Activated T-helper 9 cell treated with anti-CD3 and anti-CD28 coated beads, Interleukin-2, amount 50 U/mL, for 16 hours (primary cell): ENCODE measurements at places on chromosomes 2 and 18.

- DNase-seq, result no peak
Observed at GRCh38 chr18:58635891-58636290, 7.0 kb upstream of the ALPK2 start.

- DNase-seq, result no peak
Observed at GRCh38 chr2:76281156-76281841, 570.6 kb upstream of the GCFC2 start.

DNA sequence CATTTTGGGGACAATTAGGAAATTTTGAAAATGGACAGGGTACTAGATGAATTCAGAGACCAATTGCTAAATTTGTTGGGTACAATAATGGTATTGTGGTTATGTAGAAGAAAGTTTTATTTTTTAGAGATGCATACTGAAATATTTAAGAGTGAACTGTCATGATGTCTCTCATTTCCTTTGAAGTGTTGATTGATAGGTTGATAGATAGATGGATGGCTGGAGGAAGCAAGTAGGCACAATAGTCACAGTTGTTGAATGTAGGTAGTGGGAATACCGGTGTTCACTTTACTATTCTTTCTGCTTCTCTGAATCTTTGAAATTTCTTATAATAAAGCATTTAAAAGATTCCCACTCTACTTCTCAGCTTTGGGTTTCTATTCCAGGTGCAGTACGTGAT is 151.7 kb upstream of the FOSL2 start:
- no peak for DNase-seq

- no peak for DNase-seq
Observed at GRCh38 chr2:20092901-20093235, 41.4 kb upstream of the LAPTM4A start.

DNA sequence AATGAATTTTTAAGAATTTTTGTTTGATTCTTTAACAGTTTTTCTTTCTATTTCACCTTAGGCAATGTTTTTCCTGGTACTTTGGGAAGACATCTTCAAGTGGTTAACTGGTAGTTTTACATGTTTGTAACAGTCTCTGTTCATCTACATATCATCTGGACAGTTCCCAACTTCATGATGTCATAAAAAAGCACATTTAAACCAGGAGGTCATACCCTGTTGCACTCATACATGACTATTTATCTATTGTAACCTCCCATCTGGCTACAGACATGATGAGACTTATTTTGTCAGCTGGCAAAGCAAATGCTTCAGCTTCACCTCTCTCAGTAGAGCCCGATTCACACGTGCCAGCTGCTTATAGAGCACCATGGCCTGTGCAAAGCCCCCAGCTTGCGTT is 99.8 kb upstream of the YPEL5 start:
- no peak for DNase-seq

GRCh38 chr2:200317975-200318374 is 11.5 kb downstream of the SPATS2L start:
- no peak for DNase-seq

GRCh38 chr18:79380816-79381806 is 14.6 kb upstream of the NFATC1 start:
- peak; percentile 59 for DNase-seq

DNA sequence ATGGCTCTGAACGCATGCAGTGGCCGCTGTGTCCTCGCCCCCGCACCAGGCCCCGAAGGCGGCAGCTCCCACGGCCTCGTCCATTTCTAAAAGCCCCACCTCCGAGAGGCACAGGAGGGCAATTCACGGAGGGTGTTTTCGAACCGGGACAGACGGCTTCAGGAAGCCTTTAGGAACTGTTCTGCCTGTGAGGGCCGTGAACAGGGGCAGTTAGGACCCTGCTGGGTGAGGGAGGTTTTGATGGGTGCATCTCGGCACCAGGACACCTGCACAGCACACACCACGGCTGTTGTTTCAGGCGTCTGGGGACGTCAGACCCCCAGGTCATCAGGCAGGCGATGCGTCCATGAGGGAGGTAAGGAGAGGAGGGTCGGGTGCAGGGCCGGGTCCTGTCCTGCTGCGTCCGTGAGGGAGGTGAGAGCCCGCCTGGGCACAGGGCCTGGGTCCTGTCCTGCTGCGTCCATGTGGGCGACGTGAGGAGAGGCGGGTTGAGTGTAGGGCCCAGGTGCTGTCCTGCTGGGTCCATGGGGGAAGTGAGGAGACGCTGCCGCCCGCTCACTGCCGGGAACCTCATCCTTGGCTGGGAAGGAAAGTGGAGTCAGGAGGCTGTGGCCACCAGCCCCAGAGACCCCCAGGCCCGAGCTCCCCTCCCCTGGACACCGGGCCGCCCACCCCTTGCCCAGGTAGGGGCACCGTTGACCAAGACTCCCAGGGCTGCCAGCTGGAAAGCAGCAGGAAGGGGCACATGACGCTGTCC is 25.5 kb upstream of the KCNG2 start:
- no peak for DNase-seq

DNA sequence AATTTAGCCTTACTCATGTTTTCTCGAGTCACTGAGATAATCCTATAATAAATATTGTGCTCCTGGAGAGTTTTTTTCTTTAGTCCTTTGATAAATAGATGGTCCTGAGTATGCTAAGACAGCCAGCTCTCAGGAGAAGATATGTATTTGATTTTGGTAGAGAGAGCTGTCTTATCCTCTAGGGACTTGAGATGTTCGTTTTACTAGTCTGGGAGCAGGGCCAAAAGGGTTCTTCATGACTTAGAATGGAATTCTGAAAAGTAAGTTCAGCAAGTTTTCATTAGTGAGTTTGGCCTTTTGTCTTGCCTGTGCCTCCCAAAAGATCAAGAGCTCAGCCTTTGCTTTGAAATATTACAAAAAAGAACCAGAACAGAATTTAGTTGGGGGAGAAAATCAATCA is 246.7 kb downstream of the BABAM2 start:
- DNase-seq, result no peak

DNA sequence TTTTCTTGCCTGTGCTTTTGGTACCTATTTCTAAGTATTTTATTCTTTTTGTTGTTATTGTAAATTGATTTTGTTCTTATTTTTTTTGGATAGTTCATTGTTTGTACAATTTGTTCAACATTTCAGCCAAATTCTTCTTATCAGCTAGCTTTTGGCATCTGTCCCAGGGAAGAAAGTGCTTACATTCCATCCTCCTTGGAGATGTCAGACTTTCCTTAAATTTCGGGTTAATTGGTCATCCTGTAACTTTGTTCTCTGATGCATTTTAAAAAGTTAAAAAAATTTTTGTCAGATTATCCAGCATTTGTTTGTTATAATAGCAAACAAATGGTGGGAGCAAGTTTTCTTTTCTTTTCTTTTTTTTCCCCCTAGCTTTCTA is 60.3 kb downstream of the PTH2R start:
- DNase-seq, result no peak

DNA sequence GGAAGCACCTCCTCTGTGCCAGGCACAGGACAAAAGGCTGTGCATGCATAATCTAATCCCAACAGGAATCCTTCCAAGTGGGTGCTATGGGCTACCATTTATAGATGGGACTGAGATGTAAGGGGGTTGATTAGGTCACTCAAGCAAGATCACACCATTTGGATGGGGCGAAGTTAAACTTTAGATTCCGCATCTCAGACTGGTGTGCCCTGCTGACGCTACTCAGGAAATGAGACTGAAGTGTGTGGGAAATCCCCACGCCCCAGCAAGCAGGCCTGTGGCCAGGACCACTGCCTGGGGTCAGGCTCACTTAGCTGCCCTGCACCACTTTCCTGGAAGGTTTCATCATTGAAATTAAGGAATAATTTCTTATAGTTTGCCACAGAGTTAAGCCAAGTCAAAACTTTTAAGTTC is 70.5 kb upstream of the PPP1CB start:
- DNase-seq, result peak; percentile 56

- no peak for DNase-seq
Observed at GRCh38 chr2:42601076-42601475, 32.6 kb downstream of the MTA3 start.

- DNase-seq, result no peak
Observed at GRCh38 chr18:79923896-79924585, 27.4 kb downstream of the SLC66A2 start.

DNA sequence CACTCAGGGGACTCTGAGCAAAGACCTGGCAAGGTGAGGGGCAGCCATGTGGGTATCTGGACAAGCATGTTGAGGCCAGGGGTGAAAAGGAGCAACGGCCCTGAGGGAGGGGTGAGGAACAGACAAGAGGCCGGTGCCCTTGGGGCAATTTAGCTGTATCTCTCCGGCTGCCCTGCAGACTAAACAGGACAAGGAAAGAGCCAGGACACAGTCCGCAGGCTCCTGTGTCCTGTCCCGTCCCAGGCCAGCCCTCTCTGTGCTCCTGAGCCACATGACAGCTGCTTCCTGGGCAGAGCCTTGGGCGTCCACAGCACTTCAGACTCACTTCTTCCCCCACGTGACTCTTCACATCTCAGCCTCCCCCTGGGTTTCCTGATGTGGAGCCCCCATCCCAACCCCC is 206.1 kb downstream of the KLHL29 start:
- no peak for DNase-seq

GRCh38 chr18:48798334-48799245 is 152.2 kb downstream of the SMAD7 start:
- no peak for DNase-seq

GRCh38 chr2:235606004-235606715 is 112.3 kb downstream of the AGAP1 start:
- no peak for DNase-seq

DNA sequence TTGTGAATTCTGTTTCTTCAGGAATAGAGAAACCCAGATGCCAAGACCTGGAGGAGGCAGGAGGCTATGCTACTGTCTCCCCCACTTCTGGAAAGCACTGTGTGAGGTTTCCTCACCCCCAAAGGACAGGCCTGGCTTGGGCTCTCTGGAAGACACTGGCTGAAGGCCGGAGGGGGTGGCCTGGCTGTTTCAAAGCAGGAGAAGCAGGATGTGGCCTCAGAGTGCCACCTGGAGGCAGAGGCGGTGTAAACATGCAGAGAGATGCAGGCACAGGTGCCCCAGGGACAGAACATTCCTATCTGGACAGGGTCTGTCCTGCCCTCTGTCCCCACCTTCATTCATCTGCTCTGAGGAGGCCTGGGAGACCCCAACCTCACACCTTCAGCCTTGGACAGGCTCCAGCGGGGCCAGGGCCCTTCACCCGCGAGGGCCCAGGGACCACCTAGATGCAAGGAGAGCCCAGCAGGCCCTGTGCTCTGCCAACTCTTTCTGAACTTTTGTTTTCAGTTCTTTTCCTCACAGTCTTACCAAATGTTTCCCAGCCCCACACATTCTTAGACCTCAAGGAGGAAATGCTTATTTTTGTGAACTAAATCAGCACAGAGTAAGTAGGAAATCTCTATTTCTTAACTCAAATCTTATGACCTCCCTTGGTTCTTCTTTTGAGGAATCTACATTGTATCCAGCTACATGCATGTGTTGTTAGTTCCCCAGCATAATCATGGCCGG is 79.2 kb downstream of the LONRF2 start:
- no peak for DNase-seq

DNA sequence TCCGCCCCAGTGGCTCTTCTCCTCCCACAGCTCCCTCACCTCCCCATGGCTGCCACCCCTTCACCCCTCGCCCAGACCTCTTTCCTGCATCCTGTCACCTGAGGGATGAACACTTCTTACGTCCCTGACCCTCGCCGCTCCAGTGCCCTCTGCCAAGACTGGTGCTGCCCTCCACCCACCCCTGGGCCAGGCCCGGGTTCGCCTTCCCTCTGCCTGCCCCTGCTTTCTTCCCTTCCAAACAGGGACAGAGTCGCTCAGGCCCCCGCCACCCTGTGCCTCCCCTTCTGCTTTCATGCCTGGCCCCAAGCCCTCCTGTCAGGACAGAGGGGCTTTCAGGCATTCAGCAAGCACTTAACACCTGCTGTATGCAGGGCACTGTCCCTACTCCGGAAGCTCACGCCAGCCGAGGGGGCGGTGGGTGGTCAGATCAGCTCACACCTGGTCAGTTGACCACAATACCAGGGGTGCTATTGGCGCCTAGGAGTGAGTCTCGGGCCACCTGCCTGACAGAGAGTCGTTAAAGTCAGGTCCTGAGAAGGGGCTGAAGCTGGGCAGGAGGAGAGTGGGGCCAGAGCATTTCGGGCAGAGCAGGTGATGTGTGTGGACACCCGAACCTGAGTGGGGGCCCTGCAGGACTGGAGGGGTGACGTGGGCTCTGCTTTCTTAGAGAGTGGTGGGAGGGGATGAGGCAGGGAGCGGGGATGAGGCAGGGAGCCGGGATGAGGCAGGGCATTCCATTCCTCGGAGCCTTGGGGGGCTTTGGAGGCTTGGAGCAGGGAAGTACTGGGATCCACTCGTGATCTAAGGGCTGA is 26.0 kb upstream of the HPCAL1 start:
- no peak for DNase-seq

DNA sequence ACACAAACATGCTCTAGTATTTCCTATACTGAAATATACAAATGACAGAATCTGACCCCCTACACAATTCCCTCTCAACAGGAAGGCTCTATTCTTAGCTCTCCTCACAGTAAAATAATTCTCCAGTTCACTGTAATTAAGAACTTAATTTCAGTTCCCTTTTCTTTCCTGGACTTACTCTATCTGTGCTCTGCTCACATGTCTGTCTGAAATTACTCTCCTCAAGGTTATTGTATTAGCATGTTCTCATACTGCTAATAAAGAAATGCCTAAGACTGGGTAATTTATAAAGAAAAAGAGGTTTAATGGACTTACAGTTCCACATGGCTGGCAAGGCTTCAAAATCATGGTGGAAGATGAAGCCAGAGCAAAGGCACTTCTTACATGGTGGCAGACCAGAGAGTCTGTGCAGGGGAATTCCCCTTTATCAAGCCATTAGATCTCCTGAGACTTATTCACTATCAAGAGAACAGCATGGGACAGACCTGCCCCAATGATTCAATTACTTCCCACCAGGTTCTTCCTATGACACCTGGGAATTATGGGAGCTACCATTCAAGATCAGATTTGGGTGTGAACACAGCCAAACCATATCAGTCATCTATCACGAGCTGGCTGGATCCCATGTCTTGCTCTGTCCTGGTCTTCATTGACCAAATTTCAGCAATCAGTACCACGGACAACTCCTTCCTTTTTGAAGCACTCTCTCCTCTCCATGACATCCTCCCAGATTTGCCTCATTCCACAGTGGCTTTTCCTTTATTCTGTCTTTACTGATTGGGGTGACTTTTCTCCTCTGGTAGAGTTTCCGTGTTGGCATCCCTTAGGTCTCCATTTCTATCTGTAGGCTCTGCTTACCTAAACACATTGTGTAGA is 110.9 kb downstream of the GALR1 start:
- no peak for DNase-seq

DNA sequence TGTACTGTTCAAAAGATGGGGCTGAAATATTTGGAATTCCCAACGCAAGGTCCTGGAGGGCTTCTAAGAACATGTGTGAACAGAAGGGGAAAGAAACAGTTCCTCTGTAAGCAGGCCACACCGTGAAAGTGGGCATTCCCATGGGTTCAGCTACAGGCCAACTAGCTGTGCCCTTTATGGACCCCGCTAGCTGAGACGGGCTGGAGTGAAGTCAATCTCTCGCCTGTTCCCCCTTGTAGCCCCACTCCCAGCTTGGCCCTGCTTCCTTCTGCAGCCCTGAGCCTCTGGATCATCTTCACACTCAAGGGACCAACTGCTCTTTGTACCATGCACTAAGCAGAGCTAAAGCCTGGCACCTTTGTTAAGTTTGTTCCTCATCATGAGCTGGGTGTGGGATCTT is 55.4 kb downstream of the POLR1A start:
- no peak for DNase-seq

GRCh38 chr2:156505696-156506095 is 69.5 kb downstream of the GPD2 start:
- DNase-seq, result no peak

- no peak for DNase-seq
Observed at GRCh38 chr18:59813942-59814341, 85.9 kb upstream of the PMAIP1 start.
